ENCODE measurements at places on chromosomes 11 and 22.

- DNase-seq, result no peak
Measured at GRCh38 chr11:47438721-47439120, 10.2 kb downstream of the RAPSN start.

- DNase-seq, result no peak
Measured at GRCh38 chr11:27118371-27118770, 77.8 kb downstream of the BBOX1 start.

GRCh38 chr11:395866-396265 lies 1.9 kb downstream of the PKP3 start:
- no peak for DNase-seq

DNA sequence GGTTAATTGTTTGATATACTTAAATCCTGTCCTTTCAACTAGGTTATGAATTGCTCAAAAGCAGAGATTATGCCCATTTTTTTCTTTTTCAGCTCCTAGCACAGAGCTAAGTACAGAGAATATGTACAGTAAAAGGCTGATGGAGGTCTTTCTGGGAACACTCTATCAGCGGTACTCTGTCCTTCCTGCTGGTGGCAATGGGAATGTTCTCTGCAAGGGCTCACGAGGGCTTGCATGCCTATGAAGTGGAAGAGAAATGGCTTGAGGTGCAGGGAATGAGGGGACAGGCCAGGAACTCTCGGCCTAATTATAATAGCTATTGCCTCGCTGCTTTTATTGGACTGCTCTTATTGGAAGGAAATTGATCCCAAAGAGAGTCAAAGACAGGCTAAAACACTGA lies 83.7 kb upstream of the RAB1B start:
- DNase-seq, result no peak

DNA sequence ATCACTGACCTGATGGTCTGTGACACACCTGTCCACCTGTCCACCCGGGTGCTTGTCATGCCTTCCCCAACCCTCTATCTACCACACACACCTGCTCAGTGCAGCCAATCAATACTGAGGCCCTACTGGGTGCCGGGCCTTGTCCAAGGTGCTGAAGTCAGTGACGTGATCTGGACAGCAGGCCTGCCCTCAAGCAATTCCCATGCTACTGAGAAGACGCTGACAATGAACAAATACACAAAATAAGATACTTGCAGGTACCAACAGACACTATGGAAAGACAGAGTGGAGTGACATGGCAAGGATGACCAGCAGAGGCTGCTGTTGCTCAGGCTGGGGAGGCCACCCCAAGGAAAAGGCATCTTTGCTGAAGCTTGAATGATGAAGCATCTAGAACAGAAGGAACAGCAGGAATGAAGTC lies 21.2 kb downstream of the PLAAT3 start:
- peak; percentile 12 for DNase-seq

- DNase-seq, result no peak
Measured at GRCh38 chr22:27601195-27601594, 200.4 kb downstream of the MN1 start.

DNA sequence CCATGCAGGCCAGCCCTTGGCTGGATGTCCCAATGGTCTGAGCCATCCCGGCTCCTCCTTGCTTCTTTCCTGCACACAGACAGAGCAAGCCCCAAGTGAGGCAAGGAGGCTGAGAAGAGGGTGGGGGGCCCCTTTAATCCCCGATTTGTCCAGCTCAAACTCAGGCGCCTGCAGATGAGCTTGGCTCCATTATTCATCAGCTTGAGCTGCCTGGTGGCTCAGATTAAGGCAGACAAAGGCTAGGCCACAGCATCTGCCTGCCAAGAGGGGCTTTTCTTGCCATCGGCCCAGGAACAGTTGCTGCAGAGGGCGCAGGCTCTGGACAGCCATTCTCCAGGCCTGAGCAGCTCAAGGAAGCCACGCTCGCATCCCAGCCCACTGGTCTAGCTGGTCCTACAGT lies 35.4 kb downstream of the LMO1 start:
- no peak for DNase-seq

- DNase-seq, result no peak
Measured at GRCh38 chr11:9799886-9800285, 136.0 kb downstream of the SWAP70 start.

DNA sequence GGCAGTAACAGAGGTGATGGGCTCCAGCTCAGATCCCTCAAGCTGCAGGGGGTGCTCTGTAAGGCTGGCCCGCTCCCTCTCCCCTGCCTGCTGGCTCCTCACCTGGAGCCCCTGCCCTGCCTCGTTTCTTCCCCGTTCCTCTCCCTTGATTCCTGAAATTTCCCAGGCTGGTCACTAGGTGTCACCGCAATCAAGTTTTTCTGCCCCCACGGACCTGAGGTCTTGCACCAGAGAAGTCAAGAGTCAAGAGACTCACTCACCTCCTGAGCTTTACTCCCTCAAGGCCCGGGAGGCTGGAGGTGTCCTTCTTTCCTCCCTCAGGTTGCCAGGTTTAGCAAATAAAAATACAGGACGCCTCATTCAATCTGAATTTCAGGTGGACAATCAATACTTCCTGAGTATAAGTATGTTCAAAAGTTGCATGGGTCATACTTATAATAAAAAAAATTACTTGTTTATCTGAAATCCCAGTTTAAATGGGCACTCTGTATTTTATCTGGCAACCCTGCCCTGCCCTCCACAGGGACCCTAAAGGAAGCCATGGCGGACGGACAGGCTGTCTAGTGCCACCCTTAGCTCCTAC lies 69.2 kb downstream of the SCUBE1 start:
- peak; percentile 49 for DNase-seq

DNA sequence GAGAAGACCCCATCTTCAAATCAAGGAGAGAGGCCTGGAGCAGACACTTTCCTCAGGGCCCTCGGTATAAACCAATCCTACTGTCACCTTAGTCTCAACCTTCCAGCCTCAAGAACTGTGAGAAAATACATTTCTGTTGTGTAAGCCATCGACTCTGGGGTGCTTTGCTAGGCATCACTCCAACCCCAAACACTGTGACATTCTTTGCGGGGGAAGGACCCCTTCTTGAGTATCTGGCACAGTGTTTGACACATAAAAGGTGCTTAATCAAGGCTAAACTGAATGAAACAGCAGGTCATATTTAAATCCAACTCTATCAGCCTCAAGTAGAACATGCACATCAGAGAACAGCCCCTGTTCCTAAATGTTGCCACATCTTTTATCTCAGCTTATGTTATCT lies 558.1 kb downstream of the INSC start:
- no peak for DNase-seq

GRCh38 chr11:126491092-126491491 lies 135.6 kb downstream of the ST3GAL4 start:
- no peak for DNase-seq

GRCh38 chr22:49007013-49007653 lies 820.5 kb downstream of the BRD1 start:
- no peak for DNase-seq

GRCh38 chr11:83115026-83115425 lies 41.9 kb upstream of the PCF11 start:
- no peak for DNase-seq

GRCh38 chr11:13278609-13279486 lies 1.3 kb downstream of the BMAL1 start:
- DNase-seq, result no peak

- DNase-seq, result no peak
Measured at GRCh38 chr22:28497188-28497587, 182.5 kb downstream of the TTC28 start.

DNA sequence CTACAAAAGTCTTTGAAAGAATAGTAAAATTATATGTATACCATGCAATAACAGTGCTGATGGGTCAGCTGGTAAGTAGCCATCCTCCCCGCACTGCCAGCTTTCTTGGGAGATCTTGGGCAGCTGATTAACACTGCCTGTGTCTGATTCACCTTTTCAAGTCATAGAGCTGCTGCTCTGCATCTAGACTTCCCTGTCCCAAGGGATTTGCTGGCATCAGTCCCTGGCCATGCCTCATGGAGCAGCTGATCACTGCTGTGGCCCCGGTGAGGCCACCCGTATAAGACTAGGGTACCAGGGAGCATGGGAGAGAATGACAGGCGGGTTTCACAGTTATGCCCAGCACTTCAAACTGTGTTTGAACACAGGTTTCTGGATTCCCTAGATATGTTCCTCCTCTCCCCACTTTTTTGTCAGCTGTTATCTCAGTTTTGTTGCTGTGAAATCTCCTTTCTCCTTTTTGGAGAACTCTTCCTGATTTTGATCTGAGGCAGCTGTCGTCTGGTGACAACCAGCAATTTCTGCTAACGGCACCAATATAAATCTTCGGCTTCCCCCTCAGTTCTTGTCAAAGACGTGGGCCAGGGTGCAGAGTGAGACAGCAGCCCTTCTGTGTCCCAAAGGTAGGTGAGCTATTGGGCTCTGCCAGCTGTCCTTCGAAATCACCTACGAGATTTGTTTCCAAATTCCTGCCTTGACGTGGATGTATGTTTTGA lies 438.9 kb downstream of the NTM start:
- no peak for DNase-seq

DNA sequence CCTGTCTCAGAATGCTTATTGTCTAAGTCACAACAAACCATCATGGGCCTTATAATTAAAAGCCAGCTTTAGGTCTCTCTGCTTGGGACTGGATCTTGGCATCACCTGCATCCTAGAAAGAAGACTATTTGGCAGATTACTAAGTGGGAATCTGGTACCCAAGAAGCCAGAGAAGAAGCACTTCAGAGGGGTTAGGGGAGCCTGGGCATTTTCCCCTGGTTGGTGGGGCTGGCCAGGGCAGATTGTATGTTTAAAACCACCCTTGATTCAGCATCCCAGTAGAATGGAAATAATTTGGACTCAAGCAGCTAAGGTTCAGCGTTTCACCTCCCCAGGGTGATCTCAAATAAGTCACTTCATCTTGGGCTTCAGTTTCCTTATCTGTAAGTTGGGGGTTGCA lies 193.7 kb downstream of the MIAT start:
- no peak for DNase-seq

- DNase-seq, result no peak
Measured at GRCh38 chr11:132111316-132111715, 740.9 kb downstream of the NTM start.

DNA sequence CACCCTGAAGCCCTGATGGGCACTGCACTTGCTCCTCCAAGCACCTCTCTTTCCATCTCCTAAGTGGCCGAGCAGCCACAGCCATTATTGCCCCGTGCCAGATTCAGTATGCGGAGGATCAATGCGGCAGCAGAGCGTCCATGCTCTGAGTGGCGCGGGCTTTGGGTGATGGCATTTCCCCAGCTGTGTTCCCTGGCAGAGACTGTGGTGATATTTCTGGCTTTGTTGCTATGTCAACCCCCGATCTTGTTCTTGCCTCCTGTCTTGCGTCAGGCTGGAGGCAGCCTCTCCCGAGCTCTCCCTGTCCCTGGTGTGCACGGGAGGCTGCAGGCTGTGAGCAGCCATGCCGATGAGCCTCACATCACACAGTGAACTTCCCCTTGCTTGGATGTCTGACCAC lies 1018.6 kb downstream of the TBC1D22A start:
- no peak for DNase-seq

DNA sequence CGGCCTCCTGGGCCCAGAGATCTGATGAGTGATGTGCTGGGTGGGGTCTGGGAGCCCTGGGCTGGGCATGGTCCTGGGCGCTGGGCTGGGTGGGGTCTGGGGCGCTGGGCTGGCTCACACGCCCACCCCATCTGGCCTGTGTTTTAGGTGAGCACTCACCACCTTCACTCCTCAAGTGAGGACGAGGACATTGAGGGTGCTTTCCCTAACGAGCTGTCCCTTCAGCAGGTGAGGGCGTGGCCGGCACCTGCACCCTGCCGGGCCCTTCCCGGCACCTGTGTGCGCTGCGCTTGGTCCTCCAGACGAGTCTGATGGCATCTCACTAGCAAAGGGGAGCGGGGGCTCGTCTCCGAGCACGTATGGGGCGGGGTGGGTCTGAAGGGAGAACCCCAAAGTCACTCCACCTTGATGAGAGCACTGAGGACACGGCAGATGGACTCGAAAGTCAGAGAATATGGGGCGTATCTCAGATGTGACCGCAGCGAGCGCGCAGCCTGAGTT lies 37.9 kb downstream of the SBF1 start:
- DNase-seq, result no peak

- no peak for DNase-seq
Measured at GRCh38 chr11:120137611-120138521, at the start of gene TRIM29. Gene TRIM29, minus strand, starts transcription at chr11:120138113. Its CDS starts 82 bp downstream, at chr11:120138031.

GRCh38 chr22:44347080-44347479 lies 34.3 kb upstream of the SHISAL1 start:
- no peak for DNase-seq

DNA sequence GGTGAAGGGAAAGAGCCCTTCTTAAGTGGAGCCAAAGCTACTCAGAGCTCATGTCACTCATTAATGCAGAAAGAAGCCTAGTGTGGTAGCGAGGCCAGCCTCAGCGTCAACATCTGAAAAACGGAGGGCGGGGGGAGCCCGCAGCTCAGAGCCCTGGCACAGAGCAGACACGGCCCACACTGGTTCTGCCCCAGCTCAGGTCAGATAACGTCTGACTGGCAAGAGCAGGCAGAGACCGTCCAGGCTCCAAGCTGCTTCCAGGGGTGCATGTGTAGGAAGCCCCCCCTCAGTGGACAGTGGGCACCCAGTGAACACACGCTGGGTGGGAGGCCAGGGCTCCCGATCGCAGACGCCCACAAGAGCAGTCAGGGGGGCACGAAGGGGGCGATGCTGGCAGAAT lies 100.8 kb downstream of the SHANK2 start:
- DNase-seq, result no peak

GRCh38 chr22:22888571-22889353 lies 1.1 kb downstream of the IGLL5 start:
- DNase-seq, result no peak

- no peak for DNase-seq
Measured at GRCh38 chr11:77821349-77821851, 456 bp downstream of the AAMDC start.

GRCh38 chr22:41429232-41429950 lies 17.2 kb downstream of the TOB2 start:
- no peak for DNase-seq

DNA sequence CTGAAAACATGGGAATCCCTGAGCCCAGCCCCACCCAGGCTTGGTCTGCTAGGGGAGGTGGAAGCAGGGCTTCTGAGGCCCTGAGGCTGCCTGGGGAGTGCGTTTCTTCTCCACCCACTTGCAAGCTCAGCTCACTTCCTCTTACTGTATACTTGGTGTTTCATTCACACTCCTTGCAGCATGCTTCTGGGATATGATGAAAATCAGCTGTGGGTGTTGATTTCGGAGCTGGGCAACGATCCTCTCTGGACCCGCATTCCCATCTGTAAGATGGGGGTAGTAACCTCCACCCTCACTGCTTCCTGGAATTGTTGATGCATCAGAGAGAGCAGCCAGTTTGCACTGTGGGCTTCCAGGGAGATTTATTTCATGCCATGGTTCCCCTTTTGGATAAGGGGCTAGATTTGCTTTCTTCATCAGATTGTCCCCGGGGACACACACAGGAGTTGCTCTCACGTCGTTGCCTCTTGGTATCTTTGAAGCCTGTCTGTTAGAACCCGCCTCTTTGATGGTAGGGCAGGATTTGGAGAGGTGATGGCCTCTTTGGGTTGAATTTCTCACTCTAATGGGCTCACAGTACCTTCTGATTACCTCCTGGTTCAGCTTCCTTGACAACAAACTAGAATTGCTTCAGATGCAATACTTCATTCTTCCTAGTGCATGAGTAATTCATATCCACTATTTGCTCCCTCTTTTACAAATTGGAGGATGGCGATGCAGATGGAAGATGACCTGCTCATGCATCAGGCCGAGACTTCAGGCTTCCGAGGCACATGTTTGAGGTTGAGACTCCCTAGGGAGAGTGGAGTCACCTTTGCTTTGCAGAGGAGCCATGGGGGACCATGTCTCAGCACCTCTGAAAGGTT lies 40.4 kb downstream of the BCR start:
- DNase-seq, result peak; percentile 19

- DNase-seq, result no peak
Measured at GRCh38 chr11:9016916-9017642, 13.3 kb upstream of the NRIP3 start.

- no peak for DNase-seq
Measured at GRCh38 chr11:120336641-120337354, 585 bp downstream of the ARHGEF12 start.
